ENCODE measurements at places on chromosomes 6 and 20.
A peak's percentile ranks its signal among the peaks of the same experiment; 100 is the strongest.

DNA sequence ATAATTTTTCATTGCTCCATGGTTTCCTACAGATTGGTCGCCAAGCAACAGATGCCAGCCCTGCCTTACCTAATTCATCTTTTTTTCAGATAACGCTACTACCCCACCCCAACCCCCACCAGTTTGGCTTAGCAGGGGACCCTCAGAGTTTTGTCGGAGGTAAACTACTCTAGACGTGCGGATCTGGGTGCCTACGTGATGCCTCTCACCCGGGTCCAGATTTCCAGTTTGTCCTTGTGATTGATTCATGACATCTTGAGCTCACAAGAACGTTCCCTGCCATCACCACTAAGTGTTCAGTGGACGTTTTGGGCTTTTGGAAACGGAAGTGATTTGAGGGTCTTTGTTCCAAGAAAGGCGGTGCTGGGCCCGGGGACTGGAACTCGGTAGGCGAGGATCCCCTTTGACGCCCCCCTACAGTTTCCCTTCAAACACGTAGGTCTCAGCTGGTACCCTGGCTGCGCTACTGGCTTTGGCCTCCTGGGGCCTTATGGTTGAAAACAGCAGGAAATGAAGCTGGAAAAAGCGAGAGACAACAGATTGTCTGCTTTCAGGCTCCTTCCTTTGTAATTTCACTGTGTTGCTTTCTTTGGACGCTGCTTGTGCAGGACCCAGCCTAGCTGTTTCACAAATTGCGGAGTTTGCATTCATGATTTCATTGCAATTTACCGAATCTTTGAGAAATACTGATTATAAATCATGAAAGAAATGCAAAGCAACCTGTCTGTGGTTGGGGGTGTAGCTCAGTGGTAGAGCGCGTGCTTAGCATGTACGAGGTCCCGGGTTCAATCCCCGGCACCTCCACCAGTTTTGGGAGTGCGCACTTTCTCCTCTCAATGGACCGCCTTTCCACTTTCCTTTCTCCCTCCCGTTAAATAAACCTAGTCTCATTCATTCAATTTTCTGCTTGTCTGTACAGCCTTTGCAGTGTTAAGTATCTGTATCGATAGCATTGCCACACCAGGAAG lies 81.0 kb downstream of the GPX5 start:
- no peak for DNase-seq

DNA sequence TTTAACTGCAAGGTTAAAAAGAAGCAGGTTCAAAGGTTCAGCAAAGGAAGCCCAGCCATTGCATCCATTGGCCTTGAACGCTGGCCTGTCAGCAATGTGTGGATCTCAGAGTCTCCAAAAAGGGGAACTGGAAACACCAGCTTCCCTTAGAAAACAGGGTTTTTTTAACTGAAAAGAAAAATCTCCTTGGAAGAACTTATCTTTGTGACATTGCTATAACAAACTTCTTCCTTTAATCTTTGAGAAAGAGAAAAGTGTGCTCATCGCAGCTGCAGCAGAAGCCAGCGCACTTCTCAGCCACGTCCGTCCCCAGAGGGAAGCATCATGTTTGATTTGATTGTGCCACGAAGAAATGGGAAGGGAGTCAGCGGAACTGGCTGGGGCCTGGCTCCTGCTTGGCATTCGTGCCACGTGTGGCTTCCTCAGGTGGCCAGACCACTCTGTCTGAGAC lies 215.0 kb downstream of the SYNDIG1 start:
- DNase-seq: no peak

GRCh38 chr6:107082045-107082444 lies 33.3 kb downstream of the BEND3 start:
- DNase-seq: no peak

DNA sequence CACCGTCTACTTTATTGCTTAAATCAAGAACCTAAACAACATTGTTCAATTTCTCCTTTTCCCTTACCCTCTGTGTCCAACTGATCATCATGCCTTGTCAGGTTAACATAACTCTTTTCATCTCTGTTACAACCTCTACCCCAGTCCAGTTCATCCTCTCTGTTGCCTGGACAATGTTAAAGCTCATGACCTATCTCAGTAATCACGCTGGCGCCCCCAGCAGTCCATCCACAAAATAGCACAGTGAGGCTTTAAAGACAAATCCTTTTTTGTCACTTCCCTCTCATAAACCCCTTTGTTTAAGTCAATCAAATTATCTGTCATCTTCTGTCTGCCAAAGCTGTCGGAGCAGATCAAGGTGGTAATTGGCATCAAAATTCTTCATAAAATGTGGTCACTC lies 140.1 kb downstream of the QKI start:
- DNase-seq: peak; percentile 7

DNA sequence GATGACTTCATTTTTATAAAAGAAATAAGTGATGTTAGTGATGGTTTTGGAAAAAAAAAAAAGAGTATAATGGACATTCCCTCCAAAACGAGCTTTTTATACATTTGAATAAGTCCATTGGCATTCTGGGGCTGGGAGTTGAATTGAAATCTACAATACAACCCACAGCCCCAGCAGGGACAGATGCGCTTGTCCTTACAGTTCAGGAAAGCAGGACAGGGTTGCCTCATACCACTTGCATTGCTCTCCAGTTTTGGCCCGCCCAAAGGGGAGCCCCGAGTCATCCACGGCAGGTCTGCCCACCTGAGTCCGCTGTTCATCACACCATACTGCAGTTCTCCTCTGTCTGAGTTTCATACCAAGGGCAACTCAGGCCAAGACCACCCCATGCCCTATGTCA lies 46.2 kb downstream of the VAPB start:
- no peak for DNase-seq

DNA sequence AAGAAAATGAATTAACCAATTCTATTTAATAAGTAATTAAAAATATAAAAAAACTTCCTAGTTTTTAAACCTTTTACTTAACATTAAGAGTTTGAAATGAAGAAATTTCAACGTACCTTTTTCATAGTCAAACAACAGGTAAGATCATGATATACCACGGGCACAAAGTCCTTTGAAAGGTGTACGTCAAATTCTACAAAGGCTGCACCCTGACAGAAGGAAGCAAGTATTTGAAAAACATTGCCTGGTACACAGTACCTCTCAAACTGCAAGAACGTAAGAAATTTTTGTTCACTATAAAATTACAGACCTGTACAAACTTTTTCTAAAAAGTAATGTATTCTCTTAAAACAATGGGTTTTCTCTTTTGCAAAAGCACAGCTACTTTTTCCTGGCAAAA lies 180.2 kb upstream of the SHLD1 start:
- DNase-seq: no peak

DNA sequence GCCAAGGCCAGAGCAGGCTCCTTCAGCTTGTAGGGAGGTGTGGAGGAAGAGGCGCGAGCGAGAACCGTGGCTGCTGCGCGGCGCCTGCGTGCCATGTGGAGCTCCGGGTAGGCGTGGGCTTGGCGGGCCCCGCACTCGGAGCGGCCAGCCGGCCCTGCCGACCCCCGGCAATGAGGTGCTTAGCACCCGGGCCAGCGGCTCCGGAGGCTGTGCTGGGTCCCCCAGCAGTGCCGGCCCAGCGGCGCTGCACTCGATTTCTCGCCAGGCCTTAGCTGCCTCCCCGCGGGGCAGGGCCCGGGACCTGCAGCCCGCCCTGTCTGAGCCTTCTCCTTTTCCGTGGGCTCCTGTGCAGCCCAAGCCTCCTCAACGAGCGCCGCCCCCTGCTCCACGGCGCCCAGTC lies 32.9 kb upstream of the SIRT5 start:
- DNase-seq: no peak

- DNase-seq: no peak
Observed at GRCh38 chr20:14337400-14338171, at the start of gene FLRT3. Gene FLRT3, minus strand, starts transcription at chr20:14337612. Its CDS starts 10,106 bp downstream, at chr20:14327506.

DNA sequence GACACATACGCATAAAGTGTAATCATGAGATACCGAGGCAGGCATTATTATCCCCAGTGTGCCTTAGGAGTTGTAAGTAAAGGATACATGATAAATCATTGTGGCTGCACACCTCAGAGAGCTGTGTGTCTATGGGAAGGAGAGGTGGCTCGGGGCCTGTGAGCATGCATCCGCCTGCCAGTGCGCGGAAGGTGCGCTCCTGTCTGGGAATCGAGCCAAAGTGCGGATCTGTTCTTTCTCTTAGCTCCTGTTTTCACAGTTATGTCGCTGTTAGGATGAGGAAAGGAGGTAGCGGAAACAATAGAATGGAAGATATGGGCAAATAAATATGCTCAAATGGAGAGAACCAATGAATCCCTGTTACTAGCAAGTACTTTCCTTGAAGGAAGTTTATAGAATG lies 98.0 kb downstream of the ANKRD6 start:
- no peak for DNase-seq

DNA sequence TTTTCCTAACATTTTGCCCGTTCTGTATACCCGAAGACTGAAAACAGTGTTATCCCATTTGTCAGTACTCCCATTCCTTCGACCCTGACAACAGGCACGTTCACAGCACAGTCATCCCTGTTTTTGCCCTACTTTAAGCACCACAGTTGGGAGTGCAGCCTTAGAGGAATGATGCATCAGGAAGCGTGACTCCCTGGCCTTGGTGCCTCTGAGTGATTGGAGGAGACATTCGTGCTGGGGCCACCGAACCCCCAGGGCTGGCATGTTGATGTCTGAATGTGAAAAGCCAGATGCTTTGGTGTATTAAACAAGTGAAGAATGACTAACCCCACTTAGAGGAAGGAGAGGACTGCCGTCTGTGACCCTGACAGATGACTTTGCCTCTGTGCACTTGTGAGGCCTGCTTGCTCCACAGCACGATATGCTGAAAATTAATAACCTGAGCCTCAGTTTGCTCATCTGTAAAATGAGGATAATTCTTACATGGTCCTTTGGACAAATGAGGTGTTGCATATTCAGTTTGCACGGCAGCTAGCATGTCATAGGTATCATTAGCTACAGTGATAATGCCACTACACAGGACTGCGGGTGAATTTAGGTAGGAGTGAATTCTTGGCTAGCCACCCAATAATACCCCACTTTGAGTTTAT lies 36.0 kb downstream of the STK35 start:
- DNase-seq: no peak

DNA sequence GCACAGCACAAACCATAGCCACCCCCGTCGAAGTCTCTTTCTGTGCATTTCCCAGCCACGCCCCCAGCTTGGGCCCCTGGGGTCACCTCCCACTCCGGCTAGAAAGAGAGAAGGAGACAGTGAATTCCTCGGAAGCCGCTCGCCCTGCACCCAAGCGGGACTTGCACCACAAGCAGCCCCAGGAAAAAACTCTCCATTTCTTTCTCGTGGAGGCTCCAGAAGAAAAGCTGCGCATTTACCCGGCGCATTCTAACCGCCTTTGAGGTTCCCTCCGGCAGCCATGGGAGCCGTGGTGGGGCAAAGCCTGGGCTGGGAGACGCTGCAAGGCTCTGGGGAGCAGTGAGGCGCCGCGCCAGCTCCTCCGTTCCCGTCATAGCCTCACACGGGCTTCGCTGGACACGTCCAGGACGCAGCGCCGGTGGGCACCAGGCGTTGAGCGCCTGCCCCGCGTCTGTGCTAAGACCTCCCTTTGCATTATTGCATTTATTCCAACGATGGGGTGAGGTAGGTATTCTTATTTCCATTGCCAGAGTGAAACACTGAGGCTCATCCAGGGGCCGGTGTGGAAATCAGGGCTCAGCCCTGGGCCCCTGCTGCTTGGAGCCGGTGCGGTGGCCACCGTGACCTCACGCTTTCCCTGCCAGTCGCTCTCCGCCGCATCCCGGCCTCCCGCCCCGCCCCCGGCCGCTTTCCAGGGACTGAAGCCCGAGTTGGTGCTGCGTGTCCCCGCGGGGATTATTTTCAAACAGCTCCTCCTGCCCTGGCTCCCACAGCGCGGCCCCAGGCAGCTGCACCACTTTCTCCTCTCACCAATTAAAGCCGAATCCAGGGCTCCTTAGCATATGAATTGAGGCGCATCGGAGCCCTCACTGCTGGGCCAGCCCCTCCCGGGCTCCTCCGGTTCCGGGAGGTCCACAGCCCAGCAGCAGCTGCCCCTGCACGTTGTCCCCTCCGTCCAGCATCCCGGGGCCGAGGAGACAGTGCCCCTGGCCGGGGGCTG lies 148.3 kb upstream of the AFDN start:
- no peak for DNase-seq

DNA sequence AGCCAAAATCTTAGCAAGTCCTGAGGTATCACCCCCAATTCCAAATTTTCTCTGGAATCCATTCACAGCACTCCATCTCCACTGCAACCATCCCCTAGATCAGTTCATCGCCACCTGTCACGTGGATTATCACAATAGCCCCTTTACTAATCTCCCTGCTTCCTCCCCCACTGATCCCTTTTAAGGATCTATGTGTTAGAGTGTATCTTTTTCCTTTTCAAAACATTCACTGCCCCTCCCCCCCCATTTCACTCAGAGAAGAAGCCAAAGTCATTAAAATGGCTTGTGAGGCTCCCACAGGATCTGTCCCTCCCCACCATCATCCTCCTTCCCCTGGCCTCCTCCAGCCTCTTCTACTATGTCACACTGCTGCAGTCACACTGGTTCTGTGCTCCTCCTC lies 18.4 kb upstream of the SPAG4 start:
- no peak for DNase-seq

GRCh38 chr6:32519118-32519909 lies 10.8 kb downstream of the HLA-DRB5 start:
- no peak for DNase-seq

GRCh38 chr20:63497946-63498935 lies 642 bp downstream of the EEF1A2 start:
- DNase-seq: no peak

- DNase-seq: no peak
Observed at GRCh38 chr20:11807054-11808048, 110.3 kb upstream of the BTBD3 start.

DNA sequence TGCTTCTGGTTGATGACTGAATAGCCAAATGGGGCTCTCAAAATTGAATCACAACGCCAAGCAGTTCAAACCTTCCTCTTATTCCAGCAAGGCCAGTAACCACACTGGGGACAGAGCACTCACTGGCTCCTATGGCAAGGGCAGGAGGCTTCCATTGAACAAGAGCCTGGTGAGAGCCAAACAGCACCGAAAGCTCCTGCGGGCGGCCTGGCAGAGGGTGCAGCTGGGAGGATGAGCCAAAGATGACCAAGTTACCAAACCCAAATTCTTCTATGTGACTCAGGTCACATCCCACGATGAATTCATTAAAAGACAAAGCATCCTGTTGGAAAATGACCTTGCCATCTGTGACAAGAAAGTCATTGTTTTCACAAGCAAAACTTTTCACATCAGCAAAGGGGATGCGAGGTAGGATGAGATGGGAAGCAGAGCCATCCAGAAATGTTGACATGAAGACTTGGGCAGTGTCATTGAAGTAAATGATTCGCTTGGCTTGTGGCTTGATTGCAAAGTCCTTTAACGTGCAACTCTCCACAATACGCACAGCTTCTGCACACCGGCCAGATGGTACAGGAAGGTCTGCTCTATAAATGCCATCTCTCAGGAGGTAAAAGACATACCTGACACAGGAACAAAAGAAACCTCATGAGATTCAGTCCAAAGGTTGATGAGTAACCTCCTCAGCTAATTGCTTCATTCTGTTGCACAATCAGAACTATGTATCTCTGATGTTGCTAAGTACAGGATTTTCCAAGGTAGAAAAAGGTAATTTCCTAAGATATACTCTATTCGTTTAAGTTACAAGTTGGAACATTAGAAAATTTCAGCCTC lies 36.3 kb downstream of the ROS1 start:
- no peak for DNase-seq

GRCh38 chr6:166361077-166361429 lies 18.7 kb upstream of the SFT2D1 start:
- no peak for DNase-seq
